K562 (cell line): ENCODE measurements at places on chromosomes 5 and 9. TPM values are rescaled to one million over a fixed set of nuclear protein-coding genes. Genes with fewer than 3 reads are reported as not detected.

Gene PCDHGC4
- polyA plus RNA-seq = not detected in 2 replicates

DNA sequence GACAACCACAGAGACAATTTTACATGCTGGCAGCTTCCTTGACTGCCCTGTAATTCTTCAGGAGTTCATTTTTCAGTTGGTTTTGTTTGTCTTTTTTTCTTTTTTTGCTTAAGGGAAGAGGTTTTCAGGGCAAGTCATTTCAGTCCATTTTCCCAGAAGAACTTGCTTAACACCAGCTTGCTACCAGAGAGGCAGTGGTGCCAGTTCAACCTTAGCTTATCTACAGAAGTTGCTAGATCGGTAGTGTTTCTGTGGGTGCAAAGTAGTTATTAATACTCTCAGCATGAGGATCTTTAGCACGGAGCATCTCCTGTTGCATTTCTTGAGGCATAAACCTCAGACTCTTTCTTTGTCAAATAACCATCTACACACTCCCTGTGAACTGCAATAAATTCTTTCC lies 1.1 kb downstream of the SPEF2 start:
- no peak for DNase-seq

Gene MCC
- 0.04 and 0.05 TPM in 2 replicates for polyA plus RNA-seq

- DNase-seq = no peak
Observed at GRCh38 chr9:75814667-75815066, 75.8 kb upstream of the PCSK5 start.

Gene B4GALT1
- 10.7 and 13.2 TPM in 2 replicates for polyA plus RNA-seq

DNA sequence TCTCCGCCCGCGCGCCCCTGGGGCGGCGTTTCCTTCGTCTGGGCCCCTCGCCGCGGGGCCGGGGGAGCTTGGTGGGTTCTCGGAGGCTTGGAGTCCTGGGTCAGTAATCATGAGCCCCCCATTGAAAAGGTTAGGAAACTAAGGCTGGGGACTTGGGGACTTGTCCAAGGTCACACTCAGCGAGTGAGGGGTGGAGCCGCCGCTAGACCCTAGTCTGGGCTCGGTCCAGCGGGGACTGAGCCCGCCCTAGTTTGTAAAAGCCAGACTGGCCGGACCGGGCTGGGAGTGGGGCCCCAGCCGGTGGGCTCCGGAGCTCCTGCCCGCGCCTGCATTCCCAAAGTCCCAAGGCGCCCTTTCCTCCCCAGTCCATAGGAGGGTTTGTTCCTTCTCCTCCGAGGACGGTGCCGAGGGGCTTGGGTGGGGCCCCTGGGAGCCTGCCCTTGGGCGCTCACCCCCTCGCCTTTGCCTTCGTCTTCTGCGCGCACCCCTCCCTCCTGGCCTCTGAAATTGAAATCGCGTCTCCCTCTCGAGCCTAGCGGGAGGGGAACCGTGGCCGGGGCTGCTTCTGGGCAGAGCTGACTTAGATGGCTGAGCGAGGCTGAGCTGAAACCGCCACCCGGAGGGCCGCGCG lies 995 bp downstream of the OLFM1 start:
- no peak for DNase-seq

DNA sequence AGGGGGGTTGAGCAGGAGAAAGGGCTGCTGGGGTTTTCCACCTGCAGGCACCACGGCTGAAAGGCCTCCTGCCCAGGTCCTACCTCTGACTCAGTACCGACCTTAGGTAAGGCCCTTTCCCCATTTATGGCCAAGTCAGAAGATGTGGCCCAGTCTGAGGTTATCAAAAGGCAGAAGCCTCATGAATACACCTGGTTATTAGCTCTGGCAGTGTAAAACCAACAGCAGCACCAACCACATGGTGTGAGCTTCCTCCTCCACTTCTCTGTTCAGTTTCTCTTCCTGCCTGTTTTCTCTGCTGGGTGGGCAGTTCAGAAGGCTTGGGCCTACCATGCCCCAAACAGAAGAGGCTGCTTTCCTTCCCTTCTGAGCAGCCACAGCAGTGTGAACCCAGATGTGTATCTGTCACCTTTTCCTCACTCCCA lies 86.9 kb downstream of the UGCG start:
- DNase-seq = no peak

Gene PTAR1
- 16.1 and 17.5 TPM in 2 replicates for polyA plus RNA-seq

DNA sequence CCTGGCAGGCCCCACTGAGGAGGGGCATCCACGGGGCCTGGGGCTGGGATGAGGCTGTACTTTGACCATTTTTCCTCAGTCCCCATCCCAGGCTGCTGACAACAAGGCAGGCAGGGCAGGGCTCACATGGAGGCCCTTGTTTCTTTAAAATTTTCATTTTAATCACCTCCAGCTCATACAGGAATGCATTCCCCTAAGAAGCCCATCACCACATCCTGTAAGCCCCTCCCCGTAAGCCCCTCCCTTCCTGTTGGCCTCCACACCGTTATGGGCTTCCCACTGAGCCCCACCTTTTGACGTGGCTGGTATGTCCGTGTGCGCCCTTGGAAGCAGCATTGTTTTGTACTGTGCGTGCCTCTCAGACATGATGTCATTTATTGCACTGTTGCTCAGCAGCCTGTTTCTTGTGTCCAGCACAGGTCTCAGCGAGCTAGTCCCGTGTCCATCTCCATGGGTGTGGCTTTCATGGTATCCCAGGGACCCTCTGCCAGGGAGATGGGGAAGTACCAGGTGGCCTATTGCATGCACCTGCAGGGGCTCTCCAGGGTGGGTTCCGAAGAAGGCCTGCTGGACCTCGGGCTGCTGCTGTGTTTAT lies 22.4 kb downstream of the PHF2 start:
- no peak for DNase-seq

DNA sequence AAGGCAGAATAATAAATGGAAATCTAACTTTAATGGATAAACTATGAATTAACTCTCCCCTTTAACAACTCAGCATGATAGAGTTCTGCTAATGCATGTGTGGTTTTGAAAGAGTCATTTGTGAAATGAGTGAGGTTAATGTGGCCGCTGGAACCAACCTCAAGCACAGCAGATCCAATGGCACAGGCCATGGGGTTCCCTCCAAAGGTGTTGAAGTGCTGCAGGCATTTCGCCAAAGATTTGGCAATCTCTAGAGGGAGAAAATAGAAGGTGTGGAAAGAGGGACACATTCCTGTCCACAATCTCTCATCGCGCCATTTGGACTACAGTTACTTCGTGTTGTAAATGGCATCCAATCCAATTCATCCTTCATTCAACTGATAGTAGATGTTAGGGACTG lies 35.0 kb downstream of the AGXT2 start:
- no peak for DNase-seq
